Lung (tissue), 17 donors: ENCODE measurements at places on chromosomes 3 and 15.
A peak's percentile ranks its signal among the peaks of the same experiment; 100 is the strongest.

GRCh38 chr3:124059580-124059979 lies 67.7 kb upstream of the ROPN1 start:
- no peak for DNase-seq

DNA sequence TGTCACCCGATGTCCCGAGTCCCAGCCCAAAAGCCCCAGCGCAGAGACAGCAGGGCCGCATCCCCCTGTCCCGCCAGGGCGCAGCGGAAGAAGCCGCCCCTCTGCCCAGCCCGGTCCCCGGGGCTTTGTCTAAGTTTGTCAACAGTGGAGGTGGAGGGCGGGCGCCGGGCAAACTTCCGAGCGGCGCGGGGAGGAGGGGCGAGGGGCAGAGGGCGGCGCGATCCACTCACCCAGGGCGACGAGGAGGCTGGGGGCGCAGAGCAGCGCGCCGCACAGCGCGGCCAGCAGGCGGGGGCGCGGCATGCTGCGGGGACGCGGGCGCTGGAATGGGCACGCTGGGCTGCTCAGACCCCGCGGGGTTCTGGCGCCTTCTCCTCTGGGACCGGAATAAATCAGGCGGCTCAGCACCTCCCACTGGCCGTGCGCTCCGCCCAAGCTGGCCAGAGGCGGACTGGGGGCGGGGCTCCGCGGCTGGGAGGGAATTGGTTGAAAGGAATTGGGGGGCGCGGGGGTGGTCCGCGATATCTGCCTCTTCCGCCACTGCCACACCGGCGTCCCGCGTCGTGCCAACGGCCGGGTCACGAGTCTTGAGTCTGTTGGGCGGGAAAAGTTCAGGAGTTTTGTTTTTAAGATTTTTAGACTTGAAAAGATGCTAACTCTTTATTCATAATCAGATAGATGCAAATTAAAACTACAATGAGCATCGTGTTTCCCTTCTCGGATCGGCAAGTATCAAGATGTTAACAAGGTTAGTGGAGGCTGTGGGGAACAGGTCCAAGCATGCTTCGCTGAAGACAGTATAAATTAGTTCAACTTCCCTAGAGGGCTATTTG lies at the start of gene MFGE8:
MFGE8 (minus strand) TSS at position 363 of the 833 bp plus-strand sequence; CDS start at position 303, 60 bp downstream.
- DNase-seq, result peak; percentile 92

- no peak for DNase-seq
These were observed 21.0 kb upstream of the CHMP2B start for GRCh38 chr3:87206070-87206469.

DNA sequence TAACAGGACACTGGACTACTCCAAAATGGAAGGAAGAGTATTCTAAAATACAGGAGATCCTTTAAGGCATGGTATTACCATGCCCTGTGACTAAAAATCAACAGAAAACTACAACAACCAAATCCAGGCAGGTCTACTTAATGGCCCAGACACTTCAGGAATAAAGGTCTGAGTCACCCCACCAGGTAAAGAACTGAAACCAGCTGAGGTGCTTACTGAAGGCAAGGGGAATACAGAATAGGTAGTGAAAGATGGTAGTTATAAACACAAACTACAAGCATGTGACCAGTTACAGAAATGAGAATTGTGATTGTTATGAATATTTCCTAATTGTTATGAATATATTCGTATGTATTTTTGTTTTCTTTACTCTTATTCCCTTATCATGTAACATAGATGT lies 13.4 kb downstream of the IFT57 start:
- no peak for DNase-seq

DNA sequence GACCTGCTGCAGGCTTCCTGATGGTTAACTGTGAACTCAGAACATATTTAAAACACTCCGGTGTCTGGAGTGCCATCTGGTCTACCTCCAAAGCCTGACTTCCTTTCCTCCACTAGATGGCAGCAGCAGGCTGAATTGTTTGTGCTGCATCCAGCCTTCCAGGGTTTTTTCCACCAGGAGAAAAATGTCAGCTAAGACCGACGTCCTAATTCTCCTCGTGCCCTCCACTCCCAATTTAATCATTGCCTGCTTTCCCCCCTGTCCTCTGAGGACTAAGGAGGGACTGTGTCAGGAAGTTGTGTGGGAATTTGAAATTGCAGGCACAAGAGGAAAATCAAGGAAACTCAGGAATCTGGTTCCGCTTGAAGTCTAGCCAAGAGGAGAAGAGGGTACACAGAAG lies 165.2 kb upstream of the UMPS start:
- DNase-seq, result peak; percentile 89

- no peak for DNase-seq
These were observed 1.0 kb upstream of the MCM2 start for GRCh38 chr3:127597020-127597771.

DNA sequence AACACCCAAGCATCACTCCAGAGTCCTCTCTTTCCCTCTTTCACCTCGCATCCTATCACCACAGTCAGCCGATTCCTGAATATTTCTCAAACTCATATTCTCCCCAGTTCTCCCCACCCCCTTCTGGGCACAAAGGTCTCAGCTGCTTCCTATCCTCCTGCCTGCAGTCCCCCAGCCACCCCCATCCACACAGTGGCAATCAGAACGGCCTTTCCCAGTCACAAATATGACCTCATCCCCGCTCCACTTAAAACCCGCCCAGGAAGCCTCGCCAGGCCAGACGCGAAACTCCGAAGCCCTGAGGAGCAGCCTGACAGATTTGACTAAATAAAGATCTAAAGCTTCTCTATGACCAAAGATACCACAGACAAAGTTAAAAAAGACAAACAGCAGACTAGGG lies 49.9 kb upstream of the LINGO1 start:
- no peak for DNase-seq

- no peak for DNase-seq
These were observed 463.2 kb upstream of the GBE1 start for GRCh38 chr3:82224661-82225060.

- peak; percentile 53 for DNase-seq
These were observed 34.4 kb upstream of the SLC6A1 start for GRCh38 chr3:10957976-10958749.

GRCh38 chr3:72820415-72820814 lies 27.8 kb downstream of the SHQ1 start:
- peak; percentile 71 for DNase-seq

DNA sequence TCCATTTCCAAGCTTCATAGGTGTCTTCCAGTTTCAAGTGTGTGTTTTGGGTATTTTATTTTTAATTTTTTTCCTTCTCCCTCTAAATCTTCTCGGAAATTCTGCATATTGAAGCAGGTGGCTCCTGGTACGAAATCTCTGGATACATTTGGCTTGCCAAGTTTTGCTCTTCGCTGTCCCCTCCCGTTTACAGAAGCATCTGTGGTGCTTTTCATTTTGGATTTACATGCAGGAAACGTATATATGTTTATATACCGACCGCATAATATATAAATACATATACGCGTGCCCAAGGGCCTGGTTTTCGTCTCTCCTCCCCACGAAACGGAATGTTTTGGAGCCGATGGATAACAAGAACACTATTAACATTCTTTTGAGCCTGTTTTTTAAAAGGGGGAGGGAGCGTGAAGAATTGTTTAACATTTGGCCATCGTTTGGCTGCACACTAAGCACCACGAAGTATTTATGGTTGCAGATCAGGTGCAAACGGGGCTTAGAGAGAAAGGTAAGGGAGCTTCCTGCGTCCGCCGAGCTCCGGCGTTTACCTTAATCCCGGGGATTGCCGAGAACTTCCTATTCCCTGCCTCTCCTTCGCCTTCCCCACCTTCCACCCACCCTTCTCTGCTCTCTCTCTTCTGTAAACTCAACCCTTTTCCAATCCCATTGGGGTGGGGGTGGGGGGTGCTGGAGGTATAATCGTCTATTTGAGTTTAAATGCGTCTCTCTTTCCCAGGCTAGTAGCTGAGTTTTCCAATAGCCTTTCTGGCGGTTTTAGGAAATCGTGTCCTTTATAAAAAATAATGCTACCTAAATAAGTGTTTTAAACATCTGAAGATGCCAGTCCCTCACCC lies 1.1 kb upstream of the NLGN1 start:
- DNase-seq, result peak; percentile 28

DNA sequence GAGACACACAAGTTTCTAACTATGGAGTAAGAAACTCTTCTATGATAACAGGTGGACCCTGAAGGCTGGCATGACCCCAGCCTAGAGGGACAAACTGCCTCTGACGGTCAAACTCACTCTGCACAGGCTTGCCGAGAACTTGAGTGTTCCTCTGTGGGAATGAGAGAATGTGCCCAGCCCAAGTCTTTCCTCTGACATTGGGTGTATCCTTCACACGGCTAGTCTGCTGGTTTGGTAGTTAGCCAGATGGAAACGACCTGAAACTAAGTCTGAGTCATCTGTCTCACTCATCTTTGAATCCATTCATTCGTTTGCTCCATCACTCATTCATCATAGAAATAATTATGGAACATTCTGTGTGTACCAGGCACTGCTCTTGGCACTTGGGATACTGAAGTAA lies 198.4 kb downstream of the ATP10A start:
- DNase-seq, result no peak

DNA sequence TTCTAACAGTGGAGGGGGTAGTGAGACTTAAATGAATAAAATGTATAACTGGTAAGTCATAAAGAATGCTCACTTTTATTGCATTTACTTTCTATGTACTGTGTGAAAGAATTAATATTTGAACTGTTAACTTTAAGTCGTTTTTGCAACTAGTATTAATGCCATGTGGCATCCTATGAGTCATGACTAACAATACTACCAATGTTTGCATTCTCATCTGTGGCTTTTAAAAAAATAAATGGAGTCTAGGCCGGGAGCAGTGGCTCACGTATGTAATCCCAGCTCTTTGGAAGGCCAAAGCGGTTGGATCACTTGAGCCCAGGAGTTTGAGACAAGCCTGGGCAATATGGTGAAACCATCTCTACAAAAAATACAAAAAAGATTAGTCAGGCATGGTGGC lies 5.2 kb downstream of the C3orf49 start:
- DNase-seq, result no peak

DNA sequence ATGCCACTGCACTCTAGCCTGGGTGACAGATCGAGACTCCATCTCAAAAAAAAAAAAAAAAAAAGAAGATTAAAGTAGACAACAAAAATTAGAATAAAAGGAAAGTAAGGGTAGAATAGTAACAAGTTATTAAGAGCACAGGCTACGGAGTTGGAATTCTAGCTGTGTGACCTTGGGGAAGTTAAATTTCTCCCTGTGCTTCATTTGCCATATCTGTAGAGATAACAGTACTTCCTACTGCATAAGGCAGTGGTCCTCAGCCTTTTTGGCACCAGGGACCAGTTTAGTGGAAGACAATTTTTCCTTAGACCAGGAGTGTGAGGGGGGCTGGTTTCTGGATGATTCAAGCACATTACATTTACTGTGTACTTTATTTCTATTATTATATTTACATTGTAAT lies 28.7 kb upstream of the TMEM42 start:
- no peak for DNase-seq

DNA sequence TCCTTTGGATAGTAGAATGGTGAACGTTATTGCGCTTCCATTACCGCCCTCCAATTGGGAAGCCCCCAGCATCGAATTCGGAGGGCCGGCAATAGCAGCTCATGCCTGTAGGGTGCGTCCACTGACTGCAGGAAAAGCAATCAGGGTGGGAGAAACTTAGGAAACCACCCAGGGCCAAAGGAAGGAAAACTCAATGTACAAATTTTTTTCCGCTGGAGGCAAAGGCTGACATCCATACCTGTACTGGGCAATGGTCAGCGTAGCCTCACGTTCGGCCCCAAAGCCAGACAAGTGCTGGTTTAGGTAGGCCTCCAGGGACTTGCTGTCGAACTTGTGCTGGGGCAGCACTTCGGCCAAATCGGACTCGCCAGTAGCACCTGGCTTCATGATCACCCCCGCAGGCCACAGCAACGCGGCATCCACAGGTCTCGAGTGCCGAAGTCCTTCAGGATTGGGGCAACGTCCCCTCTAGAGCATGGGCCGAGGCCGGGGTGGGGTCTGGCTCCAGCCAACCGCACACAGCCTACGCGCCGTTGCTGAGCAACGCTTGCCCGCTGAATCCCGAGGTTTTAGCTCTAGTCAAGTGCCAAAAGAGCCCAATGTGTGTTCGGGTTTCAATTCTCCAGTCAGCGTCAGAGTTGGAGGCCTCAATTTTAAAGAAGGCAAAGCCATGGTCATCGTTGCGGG lies at the start of gene ACAD11:
ACAD11 (minus strand) TSS at position 445 of the 687 bp plus-strand sequence; CDS start at position 387, 58 bp downstream.
- DNase-seq, result peak; percentile 79

DNA sequence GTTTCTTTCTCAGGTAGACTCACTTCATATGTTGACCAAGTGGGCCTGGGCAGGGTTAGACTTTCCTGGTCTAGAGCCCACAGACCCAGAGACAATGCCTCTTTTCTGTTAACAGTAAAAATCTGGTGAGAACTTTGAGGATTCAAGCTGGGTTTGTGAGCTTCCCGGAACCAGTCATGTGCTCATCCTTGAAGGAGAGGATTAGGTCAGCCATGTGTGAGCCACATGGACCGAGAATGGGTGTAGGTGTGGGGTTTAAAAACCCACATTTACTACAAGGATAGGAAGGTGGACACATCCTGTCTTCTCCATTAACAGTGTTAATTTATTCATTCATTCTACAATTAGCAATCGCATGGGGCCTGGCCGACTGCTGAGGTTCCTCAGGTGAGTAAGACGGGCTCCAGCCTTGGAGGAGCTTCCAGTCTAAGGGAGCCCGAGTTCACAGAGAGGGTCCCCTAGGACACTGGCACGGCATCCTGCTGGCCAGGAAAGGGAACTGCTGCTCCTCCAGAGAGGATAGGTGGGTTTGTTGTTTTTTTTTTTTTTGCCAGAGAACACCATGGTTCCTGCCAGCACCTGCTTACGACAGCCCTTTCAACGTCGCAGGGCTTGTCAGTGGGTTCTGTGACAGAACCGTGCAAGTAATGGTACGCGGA lies 69.0 kb downstream of the SQOR start:
- no peak for DNase-seq

GRCh38 chr3:111604119-111604518 lies 9.0 kb upstream of the ZBED2 start:
- no peak for DNase-seq

DNA sequence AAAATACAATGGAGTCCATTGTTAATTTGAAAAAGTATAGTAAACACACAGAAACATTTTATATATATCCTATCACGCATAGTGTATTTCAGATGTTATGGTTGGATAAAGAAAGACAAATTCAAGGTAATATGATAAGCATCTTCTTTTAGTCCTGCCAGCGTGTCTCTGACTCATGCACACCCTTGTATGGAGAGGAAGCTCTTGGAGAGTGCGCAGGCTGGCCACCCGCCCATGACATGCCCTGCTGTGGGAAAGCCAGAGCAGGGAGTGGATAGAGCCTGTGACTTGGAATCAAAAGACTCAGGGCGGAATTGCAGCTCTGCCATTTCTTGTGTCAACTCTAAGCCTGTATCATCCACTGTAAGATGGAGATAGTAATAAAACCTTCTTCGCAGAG lies 23.0 kb upstream of the COPG1 start:
- no peak for DNase-seq

GRCh38 chr3:74469713-74470112 lies 144.7 kb downstream of the CNTN3 start:
- no peak for DNase-seq

DNA sequence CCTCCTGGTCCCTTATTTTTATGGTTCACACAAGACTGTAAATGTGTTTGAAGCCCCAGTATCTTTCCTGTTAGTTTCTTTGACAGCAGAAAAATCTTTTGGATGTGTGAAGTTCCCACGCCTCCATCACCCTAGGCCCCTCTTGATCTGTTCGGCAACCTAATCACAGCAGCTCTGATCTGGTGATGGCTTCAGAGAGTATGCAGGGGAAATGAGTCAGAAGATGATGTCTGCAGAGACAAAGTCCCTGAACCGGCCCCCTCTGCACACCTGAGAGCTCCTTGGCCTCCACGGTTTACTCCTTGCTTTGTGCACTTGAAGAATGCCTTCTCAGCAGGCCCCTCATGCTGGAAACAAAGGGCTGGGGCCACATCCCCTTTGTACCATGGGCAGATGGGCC lies 63.5 kb downstream of the CLDN11 start:
- DNase-seq, result no peak

GRCh38 chr15:94234300-94234699 lies 2.9 kb downstream of the MCTP2 start:
- no peak for DNase-seq
